ENCODE measurements at places on chromosomes 7 and 10.

DNA sequence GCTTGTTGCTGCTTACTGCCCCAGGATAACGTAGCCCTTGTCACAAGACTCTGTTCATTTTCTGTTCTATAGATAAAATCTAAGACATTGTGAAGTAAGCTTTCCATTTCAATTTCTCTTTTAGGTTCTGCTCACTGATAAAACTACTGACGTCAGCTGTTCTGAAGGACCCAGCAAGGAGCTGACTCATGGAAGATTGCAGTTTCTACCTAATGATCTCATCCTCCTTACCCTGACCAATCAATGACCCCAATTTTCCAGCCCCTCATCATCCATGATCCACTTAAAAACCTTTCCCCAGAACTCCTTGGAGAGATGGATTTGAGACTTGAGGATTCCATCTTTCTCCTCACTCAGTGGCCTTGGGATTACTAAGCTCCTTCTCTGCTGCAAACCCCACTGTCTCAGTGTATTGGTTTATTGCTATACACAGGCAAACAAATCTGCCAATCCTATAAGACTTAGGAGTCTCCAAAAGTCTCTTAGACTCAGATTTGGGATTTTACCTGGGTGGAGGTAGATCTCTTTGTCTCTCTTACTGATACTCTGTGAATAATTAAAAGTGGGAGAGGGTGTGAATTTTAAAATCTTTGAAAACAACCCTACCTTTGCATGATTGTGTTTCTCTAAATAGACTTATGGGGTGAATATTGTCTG is 109.2 kb upstream of the TRIM24 start:
- DNase-seq, result no peak

DNA sequence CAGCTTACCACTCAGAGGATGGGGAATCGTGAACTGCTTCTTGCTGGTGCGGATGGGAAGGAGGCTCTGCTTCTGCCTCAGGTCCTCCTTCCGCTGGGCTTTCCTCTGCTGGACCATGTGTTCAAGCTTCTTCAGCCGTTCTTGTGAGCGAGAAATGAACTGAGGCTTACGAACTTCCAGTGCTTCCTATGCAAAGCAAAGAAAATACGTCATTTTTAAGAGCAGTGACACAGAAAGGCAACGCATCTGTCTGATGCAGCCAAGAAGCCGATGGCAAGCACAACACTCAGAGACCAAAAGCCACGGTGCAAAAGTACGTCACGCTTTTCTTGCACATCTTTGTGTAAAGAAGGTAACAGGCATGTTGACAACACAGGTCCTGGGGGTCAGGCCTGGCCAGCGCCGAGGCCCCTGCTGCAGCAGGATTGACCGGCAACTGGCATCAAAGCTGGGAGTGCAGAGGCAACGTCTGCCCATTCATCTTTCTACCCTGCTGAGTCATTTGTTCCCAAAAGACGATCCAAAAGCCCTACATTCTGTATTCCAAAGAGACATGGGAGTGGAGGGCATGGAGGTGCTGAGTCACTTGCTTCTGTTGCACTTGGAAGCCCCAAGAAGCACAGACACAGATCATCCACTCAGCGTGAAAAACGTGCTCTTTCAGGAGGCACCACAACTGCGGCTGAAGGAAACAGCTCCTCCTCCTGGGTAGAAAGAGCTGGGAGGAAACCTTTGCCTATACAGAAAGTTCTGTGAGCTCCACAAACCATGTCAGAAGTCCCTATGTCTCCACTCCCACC is 71.0 kb upstream of the ADAM12 start:
- no peak for DNase-seq

GRCh38 chr10:71632896-71633600 is 86.5 kb downstream of the C10orf105 start:
- DNase-seq, result no peak

DNA sequence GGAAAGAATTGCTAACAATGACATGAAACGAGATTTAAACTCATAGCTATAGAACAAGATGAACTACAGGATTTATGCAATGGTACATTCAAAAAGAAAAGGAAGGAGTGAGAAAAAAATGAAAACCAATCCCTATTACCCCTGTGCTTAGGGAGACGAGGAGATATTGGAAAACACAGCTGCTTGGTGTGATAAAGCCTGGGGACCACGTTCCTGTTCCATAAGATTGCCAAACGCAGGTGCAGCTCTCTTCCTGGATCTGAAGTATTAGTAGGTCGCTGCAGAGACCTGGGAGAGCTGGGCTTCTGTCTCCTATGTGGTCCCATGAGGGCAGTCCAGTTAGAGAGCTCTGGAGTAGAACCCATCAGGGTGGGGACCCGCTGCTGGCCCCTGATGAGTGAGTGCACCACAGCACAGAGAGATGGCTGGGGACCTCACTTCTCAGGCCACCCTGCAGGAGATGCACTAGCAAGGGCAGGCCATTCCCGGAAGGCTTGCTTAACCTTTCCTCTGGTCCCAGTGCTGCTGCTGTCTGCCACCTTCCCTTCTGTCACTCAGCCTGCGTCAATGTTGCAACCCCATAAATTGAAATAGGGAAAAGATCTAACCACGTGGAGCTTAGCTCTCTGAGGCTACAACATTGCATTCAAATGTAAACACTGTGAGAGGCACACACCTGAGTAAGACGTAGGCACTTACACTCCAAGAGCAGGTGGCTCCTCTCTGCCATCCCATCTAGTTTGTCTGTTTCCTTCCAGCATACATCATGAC is 57.9 kb downstream of the MTPN start:
- DNase-seq, result no peak

DNA sequence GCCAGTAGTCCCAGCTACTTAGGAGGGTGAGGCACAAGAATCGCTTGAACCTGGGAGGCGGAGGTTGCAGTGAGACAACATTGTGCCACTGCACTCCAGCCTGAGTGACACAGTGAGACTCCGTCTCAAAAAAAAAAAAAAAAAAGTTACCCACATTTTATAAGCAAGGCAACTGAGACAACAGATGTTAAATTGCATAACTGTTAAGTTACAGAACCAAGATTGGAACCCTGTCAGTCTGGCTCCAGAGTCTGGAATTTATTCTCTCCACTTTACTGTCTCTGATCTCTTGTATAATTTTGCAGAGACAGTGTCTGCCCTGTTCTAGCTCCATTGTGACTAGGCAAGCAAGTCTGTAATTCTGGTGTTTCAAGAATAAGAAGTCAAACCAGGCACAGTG is 6.2 kb upstream of the ITGB1 start:
- no peak for DNase-seq

GRCh38 chr10:111344804-111345203 is 268.0 kb downstream of the ADRA2A start:
- no peak for DNase-seq

DNA sequence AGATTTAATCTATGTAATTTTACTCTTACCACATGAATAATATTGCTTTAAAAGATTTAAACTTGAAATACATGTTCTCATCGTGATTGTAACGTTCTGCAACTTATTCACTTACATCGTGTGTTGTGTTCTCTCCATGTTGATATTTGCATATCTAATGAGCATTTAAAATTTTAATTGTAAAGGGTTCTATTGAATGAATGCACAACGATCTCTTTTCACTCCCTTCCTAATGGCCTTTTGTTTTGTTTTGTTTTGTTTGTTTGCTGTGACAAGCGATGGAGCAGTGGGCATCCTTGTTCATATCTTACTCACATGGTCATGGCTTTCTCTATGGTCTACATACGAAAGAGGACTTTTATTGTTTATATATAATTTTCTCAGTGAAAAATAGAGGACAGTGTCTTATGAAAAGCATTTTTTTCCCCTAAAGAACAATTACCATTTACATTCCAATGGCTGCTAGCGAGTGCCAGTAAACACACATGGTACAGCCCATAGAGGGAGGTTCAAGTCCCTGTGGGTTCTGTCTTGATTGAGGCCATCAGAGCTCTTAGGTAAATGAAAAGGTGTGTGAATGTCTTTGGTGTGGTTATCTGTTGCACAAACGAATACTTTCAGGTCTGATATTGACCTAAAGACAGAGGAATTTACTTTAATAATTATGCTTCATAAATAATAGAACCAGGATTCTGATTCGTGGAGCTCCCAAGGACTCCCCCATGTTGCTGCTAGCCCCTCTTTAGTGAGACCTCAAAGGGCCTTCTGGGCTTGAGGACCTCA is 32.4 kb downstream of the BTBD16 start:
- DNase-seq, result no peak

DNA sequence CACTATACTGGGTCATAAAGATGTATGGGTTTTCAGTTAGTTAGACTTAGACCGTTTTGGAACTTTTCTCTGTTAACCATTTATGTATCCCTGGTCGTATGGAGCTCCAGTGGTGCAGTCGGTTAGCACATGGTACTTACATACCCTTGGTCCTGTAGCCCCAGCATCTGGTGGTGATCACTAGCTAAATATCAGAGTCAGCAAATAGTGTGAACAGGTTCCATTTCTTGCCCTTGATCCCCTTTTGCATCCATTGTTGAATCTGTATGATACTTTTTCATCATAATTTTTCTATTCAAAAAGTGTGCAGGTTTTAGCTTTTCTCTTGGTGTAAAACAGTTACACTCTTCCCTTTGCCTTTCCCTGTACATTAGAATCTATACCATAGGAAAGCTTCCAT is 15.9 kb downstream of the NIPSNAP2 start:
- DNase-seq, result no peak

- DNase-seq, result no peak
Observed at GRCh38 chr7:114375907-114376306, 38.7 kb upstream of the FOXP2 start.

DNA sequence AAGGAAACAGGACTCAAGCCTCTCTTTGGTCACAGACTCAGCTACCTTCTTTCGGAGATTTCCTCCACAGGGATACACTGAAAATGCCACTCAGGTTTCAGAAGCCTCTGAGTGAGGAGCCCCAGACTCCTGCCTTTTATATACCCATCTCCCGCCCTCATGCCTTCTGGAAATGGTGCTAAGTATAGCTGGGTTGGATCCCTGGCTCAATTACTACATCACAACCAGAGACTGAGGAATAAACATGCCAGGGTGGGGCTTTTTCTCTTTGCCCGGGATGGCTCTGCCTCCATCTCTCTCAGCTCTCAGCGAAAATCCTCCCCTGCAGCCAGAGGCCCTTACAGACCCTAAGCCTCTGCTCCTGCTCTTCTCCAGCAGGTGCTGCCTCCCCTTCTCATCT is 299.5 kb downstream of the KCNMA1 start:
- no peak for DNase-seq

DNA sequence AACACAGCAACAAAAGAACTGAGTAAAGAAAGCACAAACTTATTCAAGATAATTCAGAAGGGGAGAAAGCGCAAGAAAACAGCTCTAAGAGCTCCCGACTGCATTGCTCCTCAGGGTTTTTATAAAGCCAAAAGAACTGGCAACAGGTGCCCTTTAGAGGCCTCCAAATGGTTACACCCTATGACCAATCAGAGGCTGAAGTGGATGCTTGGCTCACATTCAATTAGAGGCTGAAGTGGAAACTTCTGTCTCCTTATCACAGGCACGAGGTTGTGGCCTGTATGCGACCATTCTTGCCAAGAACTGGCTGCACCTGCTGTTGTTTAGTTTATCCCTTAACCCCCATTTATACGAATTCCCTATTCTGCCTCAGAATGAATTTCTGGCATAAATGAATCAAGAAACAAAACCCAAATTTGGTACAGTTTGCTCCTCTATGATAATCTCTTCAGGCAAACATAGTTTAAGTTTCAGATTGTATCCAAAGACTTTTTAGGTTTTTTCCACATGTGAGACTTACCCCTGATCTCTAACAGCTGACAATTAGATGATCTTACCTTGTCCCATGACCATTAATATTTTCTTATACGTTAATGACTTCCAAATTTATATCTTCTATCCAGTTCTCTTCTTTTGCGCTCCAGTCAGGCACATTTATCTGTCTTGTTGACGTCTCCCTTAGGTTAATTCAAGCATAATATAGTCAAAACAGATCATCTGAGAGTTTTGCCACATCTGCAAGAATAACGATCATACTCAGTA is 504.8 kb downstream of the NXPH1 start:
- no peak for DNase-seq

- no peak for DNase-seq
Observed at GRCh38 chr7:110071192-110071591, 1019.7 kb upstream of the LRRN3 start.

DNA sequence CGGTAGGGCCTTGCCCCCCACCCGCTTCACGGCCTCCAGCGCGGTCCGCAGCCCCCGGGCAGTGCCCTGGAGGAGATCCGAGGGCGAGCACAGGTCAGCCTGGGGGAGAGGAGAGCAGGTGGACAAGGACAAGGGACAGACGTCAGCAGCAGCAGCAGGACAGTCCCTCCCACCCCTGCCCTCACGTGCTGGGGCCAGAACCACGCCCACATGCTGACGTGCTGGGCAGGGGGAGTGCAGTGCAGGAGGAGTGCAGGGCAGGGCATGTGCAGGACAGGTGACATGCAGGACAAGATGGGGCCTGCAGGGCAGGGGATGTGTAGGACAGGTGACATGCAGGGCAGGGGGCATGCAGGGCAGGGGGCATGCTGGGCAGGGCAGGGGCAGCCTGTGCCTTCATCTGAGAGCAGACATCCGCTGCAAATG is 1.5 kb upstream of the SAP25 start:
- no peak for DNase-seq

- DNase-seq, result no peak
Observed at GRCh38 chr7:131482800-131483199, 73.6 kb downstream of the PODXL start.

GRCh38 chr7:88457320-88457719 is 150.6 kb upstream of the STEAP4 start:
- DNase-seq, result no peak

GRCh38 chr7:5779141-5779540 is 2.3 kb downstream of the RNF216 start:
- DNase-seq, result no peak

All from stimulated activated CD8-positive, alpha-beta memory T cell treated with anti-CD3 and anti-CD28 coated beads, Interleukin-7, amount 100 ng/mL, for 4 hours (primary cell).